ENCODE measurements at places on chromosomes 5 and 9.

- no peak for DNase-seq
Observed at GRCh38 chr5:34001241-34001841, 6.5 kb downstream of the AMACR start.

- no peak for DNase-seq
Observed at GRCh38 chr5:110842948-110843347, 104.1 kb downstream of the SLC25A46 start.

- no peak for DNase-seq
Observed at GRCh38 chr9:107755246-107755645, 265.7 kb upstream of the KLF4 start.

DNA sequence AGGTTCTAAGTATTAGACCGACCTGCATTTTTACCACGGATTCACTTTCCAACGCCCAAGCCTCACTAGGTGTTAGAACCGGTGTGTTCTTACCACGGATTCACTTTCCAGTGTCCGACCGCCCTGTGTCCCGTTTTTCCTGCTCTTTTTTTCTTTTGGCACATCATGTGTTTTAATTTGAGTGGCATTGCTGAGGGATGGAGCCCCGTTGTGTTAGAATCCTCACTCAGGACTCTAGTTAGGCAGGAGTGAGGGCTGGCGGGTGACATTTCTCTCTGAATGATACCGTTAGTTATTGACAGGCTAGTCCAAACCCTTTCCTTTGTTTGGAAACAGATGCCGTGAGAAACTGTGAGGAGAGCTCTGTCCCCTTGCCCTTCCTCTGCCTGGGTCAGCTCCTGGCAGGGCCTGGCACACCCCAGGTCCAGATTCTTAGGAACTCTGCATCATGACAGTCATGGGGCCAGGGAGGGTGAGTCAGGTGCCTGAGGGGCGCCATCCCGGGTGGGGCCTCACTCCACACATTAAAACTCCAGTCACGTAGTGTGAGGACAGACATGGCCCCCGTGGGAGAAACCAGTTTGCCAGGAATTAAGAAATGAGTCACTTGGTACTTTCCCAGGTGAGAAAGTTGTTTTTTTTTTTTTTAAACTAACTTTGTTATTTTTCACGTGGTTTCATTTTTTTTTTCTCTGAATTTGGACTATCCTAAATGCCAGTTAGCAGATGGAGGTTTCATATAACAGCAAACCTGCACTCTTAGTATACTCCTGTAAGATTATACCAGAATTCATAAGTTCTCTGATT lies 15.8 kb downstream of the EXOC3 start:
- peak; percentile 78 for DNase-seq

DNA sequence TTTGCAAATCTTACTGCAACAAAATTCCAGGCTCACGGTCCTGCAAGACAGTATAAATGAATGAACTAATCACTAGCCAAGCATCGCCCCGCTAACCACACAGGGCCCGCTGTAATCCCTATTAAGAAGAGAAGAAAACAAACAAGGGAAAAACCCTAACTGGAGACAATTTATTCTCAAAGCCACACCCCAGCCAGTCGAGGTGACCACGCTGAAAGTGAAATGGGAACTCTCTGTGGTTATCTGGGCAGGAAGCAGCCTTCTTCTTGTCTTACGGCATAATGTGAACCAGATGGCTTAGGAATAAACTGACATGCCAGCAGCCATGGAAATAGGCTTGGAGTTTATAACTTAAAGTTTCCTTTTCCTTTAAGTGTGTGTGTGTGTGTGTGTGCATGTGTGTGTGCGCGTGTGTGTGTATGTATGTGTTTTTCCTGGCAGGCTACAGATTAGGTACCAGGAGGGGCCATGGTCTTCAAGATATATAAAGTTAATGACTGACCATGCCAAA lies 120.2 kb downstream of the SEMA6A start:
- DNase-seq: no peak

DNA sequence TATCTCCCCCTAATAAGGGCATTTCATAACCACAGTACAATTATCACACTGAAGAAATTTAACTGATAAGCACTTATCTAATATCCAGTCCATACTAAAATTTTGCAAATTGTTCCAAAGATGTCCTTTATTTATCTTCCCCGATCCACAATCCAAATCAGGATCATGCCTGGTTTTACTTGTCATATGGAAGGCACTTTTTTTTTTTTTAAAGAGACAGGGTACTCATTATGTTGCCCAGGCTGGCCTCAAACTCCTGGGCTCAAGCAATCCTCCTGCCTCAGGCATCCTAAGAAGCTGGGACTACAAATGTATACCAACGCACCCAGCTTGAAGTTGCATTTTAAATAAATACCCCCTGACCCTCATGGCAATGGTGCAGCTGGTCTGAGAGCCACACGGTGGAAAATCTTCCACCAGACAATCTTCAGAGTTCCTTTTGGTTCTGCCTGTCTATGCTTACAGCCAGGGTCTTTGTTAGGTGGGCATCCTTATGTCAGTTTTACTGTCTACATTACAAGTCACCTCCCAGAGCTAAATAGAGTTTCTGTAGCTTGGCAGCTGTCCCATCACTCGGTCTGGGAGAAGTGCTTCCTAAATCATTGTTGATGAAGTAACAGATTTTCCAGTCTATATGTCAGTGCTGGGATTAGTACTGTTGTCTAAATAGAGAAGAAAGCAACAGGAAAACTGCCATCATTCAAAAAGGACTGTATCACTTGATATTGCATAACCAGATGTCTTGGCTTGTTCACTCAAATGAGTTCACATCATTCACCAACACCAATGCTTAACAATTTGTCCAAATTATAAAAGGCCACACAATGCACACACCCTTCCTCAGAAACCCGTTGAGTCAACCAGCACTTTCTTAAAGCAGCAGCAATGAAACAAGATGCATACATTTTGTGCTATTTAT lies 26.4 kb downstream of the PTPN3 start:
- DNase-seq: no peak

GRCh38 chr5:115873392-115873791 lies 31.7 kb downstream of the AP3S1 start:
- DNase-seq: no peak

DNA sequence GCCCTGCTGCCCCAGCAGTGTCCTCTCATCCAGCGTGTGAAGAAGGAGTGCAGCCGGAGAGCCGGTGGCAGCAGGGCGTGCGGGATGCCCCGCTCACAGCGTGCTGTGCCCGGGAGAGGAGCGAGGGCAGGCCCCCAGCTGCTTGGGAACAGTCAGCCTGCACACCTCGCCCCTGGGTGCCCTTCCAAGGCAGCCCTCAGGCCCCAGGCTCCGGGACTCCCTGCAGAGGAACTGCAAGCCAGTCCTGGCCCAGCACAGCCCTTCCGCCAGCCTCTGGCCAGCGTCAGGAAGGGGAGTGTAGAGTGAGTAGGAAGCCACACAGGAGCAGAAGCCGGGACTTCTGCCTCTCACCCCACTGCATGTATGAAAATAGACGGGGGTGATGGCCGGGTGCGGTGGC lies 43.5 kb downstream of the ADAMTS2 start:
- no peak for DNase-seq

GRCh38 chr5:171168171-171168570 lies 140.9 kb upstream of the TLX3 start:
- DNase-seq: no peak

- DNase-seq: no peak
Observed at GRCh38 chr9:113153599-113153998, 2.8 kb downstream of the SLC31A2 start.

DNA sequence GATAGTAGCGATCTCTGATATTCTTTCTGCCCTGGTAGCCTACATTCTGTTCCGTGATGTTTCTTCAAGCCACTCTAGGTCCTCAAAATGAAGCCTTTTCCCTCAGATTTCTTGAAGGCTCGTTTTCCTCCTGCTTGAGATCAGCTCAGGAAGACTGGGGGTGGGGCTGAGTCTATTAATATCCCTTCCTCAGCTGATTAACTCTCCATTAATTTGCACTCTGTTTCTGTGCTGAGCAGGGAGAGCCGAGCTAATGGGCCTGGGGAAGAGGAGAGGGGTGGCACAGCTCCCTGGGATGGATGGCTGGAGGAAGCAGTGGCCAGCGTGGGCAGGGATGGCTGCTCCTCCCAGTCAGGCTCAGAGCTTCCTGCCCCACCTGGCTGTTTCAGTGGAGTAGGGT lies 93.3 kb downstream of the PPARGC1B start:
- no peak for DNase-seq

- no peak for DNase-seq
Observed at GRCh38 chr5:120137582-120137981, 326.5 kb upstream of the PRR16 start.

GRCh38 chr9:88243736-88244135 lies 105.5 kb upstream of the SPATA31C2 start:
- DNase-seq: no peak

DNA sequence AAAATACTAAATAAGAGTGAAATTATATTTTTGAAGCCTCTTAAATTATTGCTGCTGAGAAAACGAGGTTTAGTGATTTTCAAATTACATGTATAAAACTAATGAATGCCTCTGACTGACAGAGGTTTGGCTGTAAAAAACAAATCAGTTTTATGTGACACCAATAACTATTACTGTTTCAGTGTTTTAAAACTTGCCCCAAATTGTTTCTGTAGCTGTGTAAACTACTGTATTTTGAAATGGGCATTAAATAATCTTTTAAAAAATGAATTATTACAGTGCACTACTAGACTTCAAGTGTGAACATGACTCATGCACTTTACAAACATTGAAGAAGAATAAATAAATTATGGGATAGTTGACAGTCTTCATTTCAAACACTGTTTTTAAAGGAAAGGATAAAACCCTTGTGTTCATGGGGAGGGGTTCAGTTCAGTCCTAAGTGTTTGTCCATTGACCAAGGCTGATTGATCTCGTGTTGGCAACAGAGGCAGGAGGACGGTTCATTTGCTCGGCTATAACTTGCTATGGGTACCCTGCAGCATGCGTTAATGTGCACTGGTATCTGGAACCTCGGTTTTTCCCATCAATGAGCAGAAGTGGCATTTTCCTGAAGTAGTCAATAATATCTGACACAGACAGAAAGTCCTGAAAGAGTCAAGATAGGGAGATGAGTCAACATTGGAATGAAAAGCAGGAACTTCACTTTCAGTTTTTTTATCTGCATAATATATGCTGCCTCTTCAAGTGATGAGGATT lies 15.6 kb downstream of the C5orf58 start:
- no peak for DNase-seq

DNA sequence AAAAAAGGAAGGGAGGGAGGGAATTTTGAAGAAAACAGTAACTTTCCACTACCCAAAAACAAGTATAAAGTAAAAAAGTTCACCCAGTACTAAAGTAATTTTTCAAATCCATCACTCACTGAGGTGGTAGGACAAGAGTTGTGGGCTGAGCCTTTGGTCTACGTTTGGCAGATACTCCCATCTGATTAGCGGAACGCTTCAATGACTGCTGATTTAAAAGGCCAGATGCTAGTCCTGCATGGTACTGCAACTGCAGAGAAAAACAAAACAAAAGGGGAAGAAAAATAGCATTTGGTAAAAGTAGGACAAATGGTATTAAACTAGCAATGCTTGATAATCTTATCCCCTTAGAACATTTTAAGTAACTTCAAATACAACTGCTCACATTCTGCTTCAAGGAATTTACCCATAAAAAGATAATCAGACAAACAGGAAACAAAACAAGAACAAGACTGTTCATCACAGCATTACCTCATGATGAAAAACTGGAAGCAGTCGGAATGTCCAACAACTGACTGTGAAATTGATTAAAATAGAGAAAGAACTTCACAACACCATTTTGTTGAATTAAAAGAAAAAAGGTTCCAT lies 65.4 kb downstream of the MED27 start:
- no peak for DNase-seq

All from stimulated activated CD8-positive, alpha-beta memory T cell treated with anti-CD3 and anti-CD28 coated beads, Interleukin-4, amount 100 ng/mL, for 48 hours (primary cell).